Stimulated activated CD4-positive, alpha-beta T cell treated with anti-CD3 and anti-CD28 coated beads, Interleukin-2, amount 100 ng/mL, for 48 hours (primary cell): ENCODE measurements at places on chromosomes 16 and 17.

DNA sequence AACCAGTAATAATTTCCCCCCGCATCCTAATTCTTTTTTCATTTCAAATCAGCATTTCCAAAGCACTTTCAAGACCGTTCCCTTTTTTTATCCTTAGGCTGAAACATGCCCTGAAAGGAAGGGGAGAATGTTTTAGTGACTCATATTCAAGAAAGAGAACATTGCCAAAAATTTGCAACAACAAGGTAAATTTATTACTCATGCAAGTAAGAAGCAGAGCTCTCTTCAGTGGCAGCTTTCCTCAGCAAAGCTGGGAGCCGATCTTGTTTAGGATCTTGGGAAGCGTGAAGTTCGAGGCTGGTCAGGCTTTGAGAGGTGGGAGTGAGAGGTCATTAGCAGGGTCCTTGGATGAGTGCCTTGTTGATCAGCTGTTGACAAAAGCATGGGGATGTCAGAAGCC lies 129.5 kb downstream of the PRKCA start:
- DNase-seq: no peak

- no peak for DNase-seq
Observed at GRCh38 chr17:3669548-3669947, 936 bp downstream of the EMC6 start.

- DNase-seq: no peak
Observed at GRCh38 chr17:48192321-48192731, 84.8 kb downstream of the SNX11 start.

DNA sequence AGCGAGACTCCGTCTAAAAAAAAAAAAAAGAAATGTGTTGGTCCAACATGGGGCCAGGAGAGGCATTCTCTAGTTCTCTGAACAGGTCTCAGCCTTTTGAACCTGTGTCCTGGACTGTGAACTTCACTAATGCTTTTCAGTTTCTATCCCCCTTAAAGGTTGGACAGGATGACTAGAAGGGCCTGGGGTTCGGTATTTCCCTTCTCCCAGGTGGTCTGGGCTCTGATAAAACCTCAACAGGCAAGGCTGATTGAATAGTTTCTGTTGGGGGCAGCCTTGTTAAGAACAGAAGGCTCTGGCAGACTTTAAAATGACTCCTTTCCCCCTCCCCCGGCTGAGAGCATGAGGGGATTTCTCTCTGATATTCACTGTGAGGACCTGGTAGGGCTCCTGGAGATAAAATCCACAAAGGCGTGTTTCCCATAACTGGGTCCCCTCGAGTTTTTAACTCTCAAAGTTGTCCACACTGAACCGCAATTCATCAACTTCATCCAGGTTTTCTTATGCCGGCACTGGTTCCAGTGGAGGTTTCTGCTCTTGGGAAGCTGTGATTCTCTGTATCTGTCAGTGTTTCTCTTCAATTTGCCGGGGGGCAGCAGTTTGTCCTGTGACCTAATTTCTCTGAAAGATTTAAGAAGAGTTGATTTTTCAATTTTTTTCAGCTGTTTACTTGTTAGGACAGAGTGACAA lies 91.3 kb downstream of the METRNL start:
- no peak for DNase-seq

DNA sequence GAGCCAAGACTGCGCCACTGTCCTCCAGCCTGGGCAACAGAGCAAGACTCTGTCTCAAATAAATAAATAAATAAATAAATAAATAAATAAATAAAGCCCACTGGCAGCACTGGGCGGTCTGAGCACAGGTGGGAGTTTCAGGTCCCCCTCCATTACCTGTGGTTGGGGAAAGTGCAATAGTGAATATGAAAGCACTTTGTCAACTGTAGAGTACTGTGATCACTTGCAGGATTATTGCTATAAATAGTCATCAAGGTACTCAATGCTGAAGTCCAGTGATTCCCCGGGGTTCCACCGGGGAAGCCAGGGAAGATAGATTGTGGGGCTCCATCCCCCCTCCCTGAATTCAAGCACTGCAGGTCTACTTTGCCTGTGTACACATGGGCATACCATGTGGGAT lies 42.7 kb upstream of the CPNE2 start:
- no peak for DNase-seq

DNA sequence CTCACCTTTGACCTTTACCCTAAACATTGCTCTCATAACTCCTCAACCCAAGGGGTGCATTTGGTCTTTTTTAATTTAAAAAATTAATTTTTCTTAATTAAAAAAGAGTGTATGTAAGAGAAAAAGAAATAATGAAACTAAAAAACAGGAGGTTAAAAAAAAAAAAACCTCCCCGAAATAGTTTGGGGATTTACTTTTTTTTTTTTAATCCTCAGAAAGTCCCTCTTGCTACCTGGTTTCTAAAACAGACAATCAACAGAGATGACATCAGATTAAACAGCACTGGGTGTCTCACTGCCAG lies 301.3 kb downstream of the SOX9 start:
- no peak for DNase-seq

- DNase-seq: no peak
Observed at GRCh38 chr17:7439462-7440112, at the start of gene FGF11. FGF11 (plus strand) TSS chr17:7439512; CDS start chr17:7439621, 109 bp downstream.

DNA sequence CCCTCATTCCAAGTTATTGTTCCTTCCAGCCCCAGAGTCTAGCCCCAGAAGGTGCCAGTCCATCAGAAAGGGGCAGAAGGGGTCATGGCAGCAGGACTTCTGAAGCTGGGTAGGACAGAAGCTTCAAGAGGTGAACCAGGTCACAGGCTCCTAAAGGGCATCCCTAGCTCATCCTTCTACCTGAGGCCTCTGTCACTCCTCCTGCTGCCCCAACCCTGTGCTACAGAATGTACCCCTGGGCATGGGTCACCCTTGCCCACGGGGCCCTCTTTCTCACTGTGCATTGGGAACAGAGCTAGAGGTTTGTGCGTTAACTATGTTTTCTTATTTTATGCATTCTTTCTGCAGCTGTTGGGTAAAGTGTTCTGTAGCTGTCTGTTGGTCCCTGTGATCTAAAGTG lies 46.5 kb downstream of the DNAH17 start:
- DNase-seq: no peak

- DNase-seq: no peak
Observed at GRCh38 chr16:89444151-89444723, 46.1 kb downstream of the ANKRD11 start.

- DNase-seq: peak; percentile 54
Observed at GRCh38 chr16:68289621-68290329, 21.0 kb downstream of the SLC7A6OS start.

- DNase-seq: no peak
Observed at GRCh38 chr16:12119562-12119961, 143.0 kb downstream of the SNX29 start.

DNA sequence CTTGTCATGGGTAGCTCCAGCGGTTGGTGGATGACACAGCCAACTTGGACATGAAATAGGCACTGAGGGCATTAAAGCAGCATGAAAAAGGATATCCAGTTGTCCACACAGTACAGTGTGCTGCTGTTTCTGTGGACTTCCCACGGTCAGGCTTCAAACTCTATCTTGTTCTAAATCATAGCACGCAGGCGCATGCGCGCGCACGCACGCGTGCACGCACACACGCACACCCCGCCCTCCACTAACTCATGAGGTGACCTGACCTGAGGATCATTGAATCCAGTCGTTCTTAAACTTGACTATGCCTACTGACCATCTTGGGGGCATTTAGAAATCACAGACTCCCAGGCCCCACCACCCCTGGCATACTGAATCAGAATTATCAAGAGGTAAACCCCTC lies 361.4 kb downstream of the CA10 start:
- no peak for DNase-seq

GRCh38 chr17:83174362-83175118 lies 95.1 kb downstream of the METRNL start:
- no peak for DNase-seq

- no peak for DNase-seq
Observed at GRCh38 chr16:11058832-11059231, 114.5 kb downstream of the CLEC16A start.

- no peak for DNase-seq
Observed at GRCh38 chr17:28396635-28397239, 9.3 kb downstream of the SLC46A1 start.

GRCh38 chr17:58789160-58789559 lies 33.5 kb downstream of the PPM1E start:
- DNase-seq: no peak

- DNase-seq: no peak
Observed at GRCh38 chr17:70345061-70345460, 175.7 kb downstream of the KCNJ2 start.

DNA sequence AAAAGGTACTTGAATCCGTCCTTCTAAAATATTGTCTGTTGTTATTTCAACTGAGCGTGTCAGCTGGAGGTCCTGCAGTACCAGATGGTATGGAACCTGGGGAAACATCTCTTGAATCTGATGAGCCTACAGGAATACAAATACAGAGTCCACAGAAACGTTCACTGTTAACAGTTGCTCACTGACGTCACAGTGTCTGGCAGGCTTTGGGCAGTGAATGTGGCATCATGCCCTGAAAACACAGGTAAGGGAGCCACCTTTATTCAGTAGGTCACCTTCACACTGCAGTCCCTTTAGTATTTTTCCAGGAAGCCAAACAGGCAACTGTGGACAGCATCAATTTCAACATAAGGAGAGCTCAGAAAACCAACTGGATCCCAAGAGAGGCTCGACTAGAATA lies 56.1 kb downstream of the AMFR start:
- no peak for DNase-seq

DNA sequence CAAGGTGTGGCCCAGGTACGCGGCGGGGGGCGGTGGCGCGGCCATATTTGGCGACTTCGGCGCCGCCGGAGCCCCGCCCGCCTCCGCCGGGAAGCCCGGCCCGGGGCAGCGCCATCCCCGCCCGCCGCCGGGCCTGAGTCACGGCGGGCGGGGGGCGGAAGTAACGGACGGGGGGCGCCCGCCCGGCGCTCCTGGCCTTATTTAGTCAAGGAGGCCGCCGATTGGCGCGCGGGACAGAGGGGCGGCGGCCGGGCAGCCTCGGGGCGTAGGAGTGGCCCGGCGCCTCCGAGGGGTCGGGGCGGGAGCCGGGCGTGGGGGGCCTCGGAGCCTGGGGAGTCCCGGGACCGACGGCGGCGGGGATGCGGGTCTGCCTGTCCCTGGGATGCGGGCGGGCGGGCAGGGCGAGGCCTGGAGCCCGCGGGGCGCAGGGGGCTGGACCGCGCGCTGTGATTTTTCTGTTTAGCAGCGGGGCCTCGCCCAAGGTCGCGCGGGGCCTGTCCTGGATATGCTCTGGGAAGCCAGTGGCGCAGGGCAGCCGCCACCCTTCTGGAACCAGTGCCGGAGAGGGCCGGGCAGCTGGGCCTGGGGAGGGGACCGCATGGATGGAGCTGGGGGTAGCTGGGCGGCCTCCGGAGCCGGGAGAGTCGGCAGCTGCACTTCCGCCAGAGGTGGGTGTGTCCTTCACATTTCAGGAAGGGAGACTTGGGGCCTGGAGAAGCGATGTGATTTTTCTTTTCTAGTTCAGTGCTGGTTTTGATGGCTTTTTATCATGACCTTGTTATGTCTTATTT lies 2.3 kb upstream of the ACTG1 start:
- peak; percentile 64 for DNase-seq

DNA sequence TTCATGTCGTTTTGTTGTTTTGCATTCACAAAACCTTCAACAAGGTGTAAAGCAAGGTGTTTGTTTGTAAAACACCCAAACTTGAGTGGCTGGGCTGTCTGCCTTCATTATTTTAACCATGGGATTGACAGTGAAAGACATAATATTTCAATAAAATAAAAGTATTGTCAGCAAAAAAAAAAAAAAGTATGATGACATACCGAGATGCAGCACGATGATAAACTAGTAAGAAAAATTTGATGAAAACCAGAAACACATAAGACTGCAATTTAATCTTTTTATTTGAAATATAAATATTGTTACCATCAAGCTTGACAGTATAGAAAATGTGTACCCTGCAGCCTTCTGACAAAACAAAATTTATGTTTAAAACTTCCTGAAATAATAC lies 419.3 kb upstream of the DYNLRB2 start:
- DNase-seq: no peak

DNA sequence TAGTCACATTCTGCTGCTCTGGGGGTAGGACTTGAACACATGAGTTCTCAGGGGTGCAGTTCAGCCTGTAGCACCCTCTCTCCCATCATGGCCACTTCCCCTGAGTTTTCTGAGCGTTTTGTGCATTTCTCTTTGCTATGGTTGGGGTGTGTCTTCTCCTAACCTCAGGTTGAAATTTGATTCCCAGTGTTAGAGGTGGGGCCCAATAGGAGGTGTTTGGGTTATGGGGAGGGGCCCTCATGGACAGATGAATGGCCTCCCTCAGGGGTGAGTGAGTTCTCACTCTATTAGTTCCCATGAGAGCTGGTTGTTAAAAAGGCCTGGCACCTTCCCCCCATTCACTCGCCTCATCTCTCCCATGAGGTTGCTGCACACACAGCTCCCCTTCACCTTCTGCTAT lies 101.1 kb downstream of the FOXL1 start:
- no peak for DNase-seq

- DNase-seq: no peak
Observed at GRCh38 chr16:31477220-31478216, 5.4 kb upstream of the SLC5A2 start.

- no peak for DNase-seq
Observed at GRCh38 chr16:1031666-1032065, 40.9 kb upstream of the SSTR5 start.

- no peak for DNase-seq
Observed at GRCh38 chr17:43732958-43733357, 25.6 kb downstream of the SOST start.

GRCh38 chr17:64775701-64776570 lies 113.8 kb upstream of the SMURF2 start:
- no peak for DNase-seq

DNA sequence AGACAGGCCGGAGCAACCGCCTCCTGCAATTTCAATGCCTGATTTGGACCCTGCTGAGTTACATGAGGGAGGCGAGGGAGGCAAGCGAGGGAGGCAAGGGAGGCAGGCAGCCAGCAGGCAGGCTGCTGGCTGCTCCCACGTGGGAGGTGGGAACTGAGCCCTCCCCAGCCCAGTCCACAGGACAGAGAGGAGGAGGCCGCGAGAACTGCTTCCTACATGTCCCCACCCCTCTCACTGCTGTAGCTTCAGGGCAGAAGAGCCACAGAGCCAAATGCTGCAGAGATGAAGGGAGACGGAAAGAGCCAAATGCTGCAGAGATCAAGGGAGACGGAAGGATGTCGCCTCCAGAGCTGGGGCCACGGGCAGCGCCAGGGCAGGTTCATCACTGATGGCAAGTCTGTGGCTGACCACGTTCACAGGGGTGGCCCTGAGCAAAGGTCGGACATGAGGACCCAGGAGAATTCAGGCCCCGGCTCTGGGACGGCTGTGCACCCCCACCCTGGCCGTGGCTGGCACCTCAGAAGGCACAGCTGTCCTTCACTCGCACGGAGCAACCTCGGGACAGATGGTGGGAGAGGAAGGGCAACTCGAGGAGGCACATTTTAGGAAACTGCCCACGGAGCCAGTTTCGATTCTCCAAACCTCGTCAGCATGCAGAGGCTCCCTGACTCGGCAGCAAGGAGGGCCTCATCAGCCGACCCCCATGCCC lies 21.5 kb downstream of the RPH3AL start:
- DNase-seq: no peak

GRCh38 chr17:46883871-46884520 lies 32.6 kb downstream of the WNT9B start:
- DNase-seq: no peak
